ENCODE measurements at places on chromosomes 2 and 18.
A peak's percentile ranks its signal among the peaks of the same experiment; 100 is the strongest.

GRCh38 chr18:42038936-42039335 is 83.9 kb downstream of the PIK3C3 start:
- DNase-seq: no peak

DNA sequence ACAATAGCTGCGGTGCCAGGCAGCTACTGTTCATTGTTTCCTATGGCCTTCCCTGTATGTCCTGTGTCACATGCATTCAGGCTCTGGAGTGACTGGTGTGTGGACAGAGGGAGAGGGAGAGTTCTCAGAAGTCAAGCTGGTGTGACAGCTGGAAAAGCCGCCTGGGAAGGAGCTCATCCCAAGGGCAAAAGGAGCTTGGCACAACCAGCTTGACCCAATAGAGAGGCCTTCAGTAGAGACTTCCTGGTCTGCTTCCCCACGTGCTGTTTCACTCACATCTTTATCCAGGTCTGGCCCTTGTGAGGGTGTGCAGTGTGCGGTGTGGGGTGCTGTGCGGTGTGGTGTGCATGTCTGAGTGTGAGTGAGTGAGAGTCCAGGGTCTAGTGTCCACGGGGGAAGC is 11.1 kb upstream of the NT5DC4 start:
- DNase-seq: peak; percentile 57

- no peak for DNase-seq
These were observed 131.6 kb upstream of the TANK start for GRCh38 chr2:161028581-161028980.

- DNase-seq: no peak
These were observed 46.6 kb downstream of the SLC30A6 start for GRCh38 chr2:32212295-32212694.

- DNase-seq: no peak
These were observed 15.9 kb downstream of the KIDINS220 start for GRCh38 chr2:8821276-8822217.

DNA sequence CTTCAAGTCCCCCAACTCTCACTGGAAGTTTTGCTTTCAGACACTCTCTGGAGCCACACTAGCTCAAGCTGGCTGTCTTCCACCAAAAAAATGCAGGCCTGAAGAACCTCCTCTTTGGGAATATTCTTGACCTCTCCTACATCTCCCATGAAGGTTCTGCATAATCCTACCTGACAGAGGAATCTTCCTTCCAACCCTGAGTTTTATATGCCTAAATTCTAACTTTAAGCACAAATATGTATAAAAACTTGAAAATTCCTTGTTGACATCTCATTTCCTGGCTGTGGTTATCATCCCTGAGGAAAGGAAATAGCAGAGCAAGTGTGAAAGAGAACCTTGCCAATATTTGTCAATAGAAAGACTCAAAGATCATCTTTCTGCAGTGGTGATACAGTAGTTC is 249.0 kb downstream of the LPIN1 start:
- no peak for DNase-seq

GRCh38 chr2:215775106-215775505 is 238.2 kb downstream of the MREG start:
- no peak for DNase-seq

- DNase-seq: no peak
These were observed 35.8 kb downstream of the DARS1 start for GRCh38 chr2:135949451-135950234.
